ENCODE measurements at places on chromosomes 6 and 20. TPM values are rescaled to one million over a fixed set of nuclear protein-coding genes. Genes with fewer than 3 reads are reported as not detected.

The C20orf204 gene
- 1.9 TPM for total RNA-seq

The SNAP91 gene
- not detected for total RNA-seq

The NKX2-2 gene
- total RNA-seq, result not detected

The TSHZ2 gene
- not detected for total RNA-seq

The KCNG1 gene
- total RNA-seq, result 8.6 TPM

The CEP250 gene
- 32.7 TPM for total RNA-seq

The RGS17 gene
- total RNA-seq, result 3.3 TPM

The CALHM6 gene
- total RNA-seq, result 0.09 TPM

The BPI gene
- not detected for total RNA-seq

The GTSF1L gene
- not detected for total RNA-seq

The CGA gene
- not detected for total RNA-seq

The LHFPL5 gene
- total RNA-seq, result not detected

The ZNF391 gene
- total RNA-seq, result 0.66 TPM

The C6orf141 gene
- 11.3 TPM for total RNA-seq

The RUNX2 gene
- total RNA-seq, result not detected

The FGD2 gene
- total RNA-seq, result not detected

The DDRGK1 gene
- total RNA-seq, result 37.9 TPM

The C6orf58 gene
- total RNA-seq, result not detected

The GNAS-AS1 gene
- 0.85 TPM for total RNA-seq

The CLVS2 gene
- total RNA-seq, result under 0.01 TPM

The DXO gene
- 11.1 TPM for total RNA-seq
